ENCODE measurements at places on chromosomes 1 and 21.

GRCh38 chr1:84780000-84780716 lies 89.9 kb upstream of the SSX2IP start:
- no peak for DNase-seq

DNA sequence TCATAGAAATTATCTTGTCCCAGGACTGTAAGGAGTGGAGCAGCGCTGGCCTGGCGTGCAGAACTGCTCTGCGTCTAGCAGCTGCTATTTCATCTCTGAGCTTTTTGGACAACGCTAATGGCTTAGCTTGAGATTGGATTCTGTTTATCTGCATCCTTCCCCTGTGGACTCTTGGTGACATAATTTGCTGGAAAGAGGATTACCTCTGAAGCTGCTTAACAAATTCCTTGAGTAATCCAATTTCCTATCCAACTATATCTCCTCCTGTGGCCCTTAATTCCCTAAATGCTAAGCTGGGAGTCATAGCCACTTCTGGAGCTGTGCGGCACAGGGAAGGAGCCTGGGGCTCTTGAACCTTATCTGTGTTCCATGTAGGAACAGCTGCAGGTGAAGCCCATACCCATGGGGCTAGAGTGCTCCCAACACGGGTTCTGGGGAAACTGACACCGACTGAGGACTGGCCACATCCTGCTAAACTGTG lies 43.2 kb downstream of the IL6R start:
- no peak for DNase-seq

GRCh38 chr1:220407191-220407590 lies 120.7 kb upstream of the MARK1 start:
- DNase-seq = no peak

- DNase-seq = peak; percentile 13
Observed at GRCh38 chr1:37867784-37868183, 8.4 kb upstream of the MTF1 start.

- DNase-seq = no peak
Observed at GRCh38 chr1:85330214-85330631, 53.8 kb upstream of the BCL10 start.

DNA sequence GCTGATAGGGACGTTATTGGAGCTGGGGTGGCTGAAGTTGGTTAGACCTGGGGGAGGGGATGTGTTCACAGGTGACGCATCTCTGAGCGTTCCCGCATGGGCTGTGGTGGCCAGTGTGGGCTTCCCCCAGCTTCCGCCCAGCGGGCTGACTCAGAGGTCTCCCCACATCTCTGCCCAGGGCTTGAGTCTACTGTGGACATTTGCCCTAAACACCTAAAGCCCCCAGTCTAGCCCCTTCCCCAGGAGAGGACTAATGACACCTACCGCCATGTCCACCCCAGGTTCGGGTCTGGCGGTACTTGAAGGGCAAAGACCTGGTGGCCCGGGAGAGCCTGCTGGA lies 2.0 kb downstream of the AGRN start:
- DNase-seq = no peak

- DNase-seq = no peak
Observed at GRCh38 chr1:94801919-94802546, 18.1 kb upstream of the SLC44A3 start.

GRCh38 chr1:43583058-43583457 lies 52.4 kb downstream of the PTPRF start:
- no peak for DNase-seq

- DNase-seq = peak; percentile 44
Observed at GRCh38 chr21:34061983-34062382, 11.4 kb upstream of the MRPS6 start.

GRCh38 chr1:200969726-200970561 lies 53.6 kb downstream of the KIF21B start:
- DNase-seq = no peak

DNA sequence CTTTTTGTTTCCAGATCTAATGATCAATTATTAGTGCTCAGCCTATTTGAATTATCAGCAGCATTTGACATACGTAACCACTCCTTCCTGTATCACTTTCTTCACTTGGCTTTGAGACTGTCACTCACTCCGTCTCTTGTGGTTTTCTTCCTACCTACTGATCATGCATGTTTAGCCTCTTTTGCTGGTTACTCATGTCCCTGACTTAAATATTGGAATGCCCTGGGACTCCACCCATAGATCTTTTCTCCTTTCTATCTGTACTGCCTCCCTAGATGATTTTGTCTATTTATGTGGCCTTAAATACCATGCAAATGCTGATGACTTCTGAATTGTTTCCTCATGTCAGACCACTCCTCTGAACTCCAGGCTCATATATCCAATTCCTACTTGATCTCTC lies 57.7 kb upstream of the PDE4B start:
- no peak for DNase-seq

DNA sequence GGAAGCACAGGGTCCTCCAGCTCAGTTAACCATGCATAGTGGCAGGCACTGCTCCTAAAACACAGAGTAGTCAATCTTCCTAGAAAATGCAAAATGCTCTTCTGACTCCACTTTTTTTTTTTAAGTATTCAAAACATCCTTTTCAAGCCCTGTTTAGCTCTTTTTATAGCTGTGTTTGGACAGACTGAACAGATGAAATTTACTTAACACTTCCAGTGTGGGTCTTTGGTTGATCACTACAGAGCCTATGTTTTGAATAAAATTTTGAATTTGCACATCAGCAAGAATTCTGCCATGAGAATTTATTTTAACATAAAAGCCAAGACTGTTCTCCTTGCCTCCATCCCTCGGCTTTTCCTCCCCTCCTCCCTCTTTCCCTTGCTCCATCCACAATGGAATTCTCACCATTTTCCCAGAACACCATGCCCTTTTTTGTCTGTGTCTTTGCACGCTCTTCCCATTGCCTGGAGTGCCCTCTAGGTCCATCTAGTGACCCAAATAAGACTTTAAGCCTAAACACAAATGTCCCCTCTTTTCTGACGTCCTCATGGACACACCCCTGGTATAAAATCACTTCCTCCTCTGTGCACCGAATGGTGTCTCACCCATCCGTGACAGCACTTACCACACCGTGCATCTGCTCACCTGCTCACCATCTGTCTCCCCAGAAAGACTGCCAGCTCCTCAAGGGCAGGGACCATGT lies 24.0 kb upstream of the CPT2 start:
- DNase-seq = no peak
